Stimulated activated CD4-positive, alpha-beta T cell treated with anti-CD3 and anti-CD28 coated beads, Interleukin-1b, Interleukin-23, amount 100 ng/mL, for 1 hour (primary cell): ENCODE measurements at places on chromosomes 2 and 18.

DNA sequence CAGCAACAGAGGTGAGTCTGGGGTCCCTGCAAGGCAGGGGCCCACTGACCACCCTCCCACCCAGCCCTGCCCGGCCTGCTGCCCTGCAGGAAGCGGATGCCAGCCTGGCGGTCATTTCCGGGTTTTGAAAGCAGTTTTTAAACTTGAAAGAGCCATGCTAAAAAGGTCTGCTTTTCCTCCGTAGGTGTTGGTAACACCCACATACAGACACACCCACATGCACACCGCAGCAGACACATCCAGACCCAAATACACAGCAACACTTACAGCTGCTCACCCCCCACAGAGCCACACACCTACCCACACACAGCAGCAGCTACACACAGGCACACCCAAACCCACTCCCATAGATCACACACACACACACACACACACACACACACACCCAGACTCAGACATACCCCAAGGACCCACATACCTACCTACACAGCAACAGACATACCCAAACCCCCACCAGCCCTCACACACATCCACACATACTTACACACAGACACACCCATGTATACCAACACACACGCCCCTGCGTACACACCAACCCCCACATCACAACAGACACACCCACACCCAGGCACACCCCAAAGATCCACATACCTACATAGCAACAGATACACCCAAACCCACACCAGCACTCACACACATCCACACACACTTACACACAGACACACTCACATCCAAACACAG, 7.6 kb downstream of the ZFP36L2 start:
- no peak for DNase-seq

DNA sequence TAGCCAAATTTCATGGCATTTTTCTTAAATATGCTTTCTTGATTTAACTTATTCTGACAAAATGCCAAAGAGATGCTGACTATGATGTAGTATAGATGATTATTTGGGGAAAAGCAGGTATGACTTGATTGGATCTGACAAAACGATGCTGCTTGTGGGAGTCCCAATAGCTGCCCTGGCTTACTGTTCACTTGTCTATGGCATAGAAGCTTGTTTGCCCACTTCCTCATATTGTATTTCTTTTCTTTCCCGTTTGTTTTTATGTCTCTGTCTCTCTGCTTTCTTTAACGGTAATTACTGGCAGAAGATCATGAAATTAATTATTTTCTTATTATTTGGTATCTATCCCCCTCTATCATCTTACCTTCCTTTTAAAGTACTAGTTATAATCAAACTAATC, 43.0 kb downstream of the EPC2 start:
- DNase-seq = no peak

- no peak for DNase-seq
Measured at GRCh38 chr2:55120634-55121359, 70.5 kb upstream of the RTN4 start.

- peak; percentile 81 for DNase-seq
Measured at GRCh38 chr2:74198461-74199274, at the start of gene MTHFD2. MTHFD2 (plus strand) TSS chr2:74198615; CDS start chr2:74198642, 27 bp downstream.

GRCh38 chr2:60064687-60065389, 488.6 kb downstream of the BCL11A start:
- DNase-seq = no peak

- DNase-seq = no peak
Measured at GRCh38 chr2:156541229-156541628, 105.0 kb downstream of the GPD2 start.

- DNase-seq = no peak
Measured at GRCh38 chr2:224999754-225000153, 42.5 kb downstream of the DOCK10 start.

DNA sequence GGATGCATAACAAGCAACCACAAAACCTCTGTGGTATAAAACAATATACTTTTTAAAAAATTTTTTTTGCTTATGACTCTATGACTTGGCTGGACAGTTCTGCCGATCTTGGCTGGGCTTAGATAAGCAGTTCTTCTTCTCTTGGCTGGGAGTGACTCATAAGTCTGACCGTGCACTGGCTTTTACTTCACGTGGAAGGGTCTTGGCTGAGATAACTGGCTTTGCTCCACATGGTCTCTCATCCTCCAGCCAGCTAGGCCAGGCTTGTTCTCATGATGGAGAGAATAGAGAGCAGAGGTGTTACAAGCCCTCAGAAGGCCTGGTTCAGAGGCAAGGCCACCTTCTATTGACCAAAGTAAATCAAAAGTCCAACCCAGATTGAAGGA, 178.9 kb upstream of the SERPINE2 start:
- no peak for DNase-seq
